ENCODE measurements at places on chromosomes 1 and 21.

- peaks cover 9% of the 10 kb centered on the region for H3K4me1 ChIP-seq
- no peak overlapping the region for H3K4me3 ChIP-seq
- no peak for DNase-seq
- H3K36me3 ChIP-seq: peaks cover 11% of the 10 kb centered on the region
- H3K27ac ChIP-seq: no peak overlapping the region
These were observed 174.3 kb downstream of the TGFBR3 start for GRCh38 chr1:91711504-91712247.

- no peaks in the 10 kb centered on the region for H3K36me3 ChIP-seq
- H3K27ac ChIP-seq: no peak overlapping the region
- H3K4me1 ChIP-seq: no peaks in the 10 kb centered on the region
- no peak for DNase-seq
- H3K4me3 ChIP-seq: no peak overlapping the region
These were observed 22.2 kb downstream of the TUT4 start for GRCh38 chr1:52530563-52531144.

GRCh38 chr1:143720087-143721023 lies 251.4 kb downstream of the FAM72C start:
- no peaks in the 10 kb centered on the region for H3K4me1 ChIP-seq
- H3K4me3 ChIP-seq: no peak overlapping the region

DNA sequence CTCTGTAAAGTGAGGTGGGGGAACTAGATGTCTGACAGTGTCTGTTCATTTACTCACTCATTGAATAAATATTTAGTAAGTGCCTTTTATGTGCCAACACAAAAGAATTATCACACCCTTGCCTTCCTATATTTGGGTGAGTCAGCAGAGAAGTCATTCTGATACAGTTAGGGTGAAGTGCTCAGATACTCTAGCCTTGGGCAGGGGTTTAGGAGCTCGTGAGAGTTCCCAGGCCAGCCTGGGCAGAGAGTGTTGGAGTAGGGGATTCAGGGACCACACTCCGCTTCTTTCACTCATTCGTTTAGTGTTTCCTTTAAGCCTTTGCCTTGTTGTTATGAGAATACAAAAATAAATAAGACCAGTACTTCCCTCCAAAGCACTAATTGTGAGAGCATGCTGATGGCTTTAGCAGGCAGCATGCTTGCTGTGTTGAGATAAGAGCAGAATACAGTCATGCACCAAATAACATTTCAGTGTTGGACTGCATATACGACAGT lies 83.9 kb downstream of the DYRK1A start:
- H3K36me3 ChIP-seq: no peaks in the 10 kb centered on the region
- peaks cover 25% of the 10 kb centered on the region for H3K4me1 ChIP-seq
- H3K27ac ChIP-seq: peak overlapping the region; percentile 41

DNA sequence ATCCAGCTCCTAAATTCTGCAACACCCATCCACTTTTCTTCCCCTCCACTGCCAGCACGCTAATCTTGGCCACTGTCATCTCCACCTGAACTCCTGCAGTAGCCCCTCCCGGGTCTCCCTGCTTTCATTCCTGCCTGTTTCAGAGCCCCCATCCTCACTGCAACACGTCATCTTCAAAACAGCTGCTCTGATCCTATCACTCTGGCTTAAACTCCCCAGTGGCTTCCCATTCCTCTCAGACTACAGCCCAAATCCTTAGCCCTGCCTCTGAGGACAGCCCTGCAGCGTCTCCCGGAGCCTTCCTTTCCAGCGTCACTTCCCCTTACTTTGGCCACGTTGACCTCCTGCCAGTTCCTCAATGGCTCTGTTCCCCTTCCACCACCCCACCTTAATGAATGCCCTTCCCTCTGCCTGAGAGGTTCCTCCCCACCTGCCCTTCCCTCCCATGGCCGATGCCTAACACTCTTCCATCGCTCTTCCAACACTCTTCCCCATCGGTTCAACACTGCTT lies 22.9 kb upstream of the IFNAR2 start:
- H3K27ac ChIP-seq: no peak overlapping the region
- no peaks in the 10 kb centered on the region for H3K36me3 ChIP-seq
- H3K27me3 ChIP-seq: peaks cover 2% of the 10 kb centered on the region
- H3K4me1 ChIP-seq: peaks cover 3% of the 10 kb centered on the region
- no peak for DNase-seq
- no peak overlapping the region for H3K4me3 ChIP-seq

GRCh38 chr1:37890378-37891014 lies 31.1 kb upstream of the MTF1 start:
- no peak overlapping the region for H3K4me3 ChIP-seq
- DNase-seq: peak; percentile 49
- peaks cover 7% of the 10 kb centered on the region for H3K36me3 ChIP-seq
- H3K4me1 ChIP-seq: no peaks in the 10 kb centered on the region
- H3K27ac ChIP-seq: no peak overlapping the region
- H3K27me3 ChIP-seq: no peaks in the 10 kb centered on the region

GRCh38 chr1:51218570-51218969 lies 17.5 kb upstream of the RNF11 start:
- H3K27me3 ChIP-seq: no peaks in the 10 kb centered on the region
- DNase-seq: no peak
- H3K4me1 ChIP-seq: no peaks in the 10 kb centered on the region

All from fibroblast of lung (primary cell).